Keratinocyte (primary cell): ENCODE measurements at places on chromosomes 16 and 17.

- DNase-seq, result peak; percentile 87
Observed at GRCh38 chr16:88907768-88908167, 41.3 kb upstream of the PABPN1L start.

- DNase-seq, result no peak
Observed at GRCh38 chr17:48375356-48375755, 54.7 kb downstream of the SKAP1 start.

DNA sequence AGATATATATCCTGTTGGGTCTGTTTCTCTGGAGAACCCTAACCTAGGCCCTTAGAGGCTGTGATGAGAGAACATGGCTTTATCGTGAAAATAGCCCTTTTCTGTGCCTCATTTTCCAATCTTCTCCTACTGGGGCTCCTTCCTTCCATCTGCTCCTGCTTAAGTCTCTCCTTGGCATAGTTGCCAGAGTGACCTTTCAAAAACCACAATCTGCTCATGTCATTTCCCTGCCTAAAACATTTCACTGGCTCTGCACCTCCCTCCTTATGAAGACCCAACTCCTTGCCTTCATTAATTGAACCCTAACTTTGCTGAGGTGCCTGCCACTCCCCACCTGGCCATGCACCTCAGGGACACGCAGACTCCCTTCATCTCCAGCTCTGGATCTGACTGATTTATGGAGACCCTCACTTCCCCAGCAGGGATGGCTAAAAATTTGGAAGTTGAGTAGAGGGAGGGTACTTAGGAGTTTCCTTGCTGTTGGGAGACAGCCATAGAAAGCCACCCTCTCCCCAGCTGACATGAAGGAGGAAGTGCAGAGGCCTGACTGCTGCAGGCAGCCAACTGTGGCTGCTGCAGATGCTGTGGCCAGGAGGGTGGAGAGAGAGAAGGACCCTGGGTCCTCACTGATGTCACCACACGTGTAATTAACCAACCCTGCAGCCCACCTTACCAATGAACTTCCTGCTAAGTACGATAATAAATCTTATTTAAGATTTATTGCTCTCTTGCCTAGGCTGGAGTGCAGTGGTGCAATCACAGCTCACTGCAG, 6.3 kb upstream of the GGA2 start:
- no peak for DNase-seq

DNA sequence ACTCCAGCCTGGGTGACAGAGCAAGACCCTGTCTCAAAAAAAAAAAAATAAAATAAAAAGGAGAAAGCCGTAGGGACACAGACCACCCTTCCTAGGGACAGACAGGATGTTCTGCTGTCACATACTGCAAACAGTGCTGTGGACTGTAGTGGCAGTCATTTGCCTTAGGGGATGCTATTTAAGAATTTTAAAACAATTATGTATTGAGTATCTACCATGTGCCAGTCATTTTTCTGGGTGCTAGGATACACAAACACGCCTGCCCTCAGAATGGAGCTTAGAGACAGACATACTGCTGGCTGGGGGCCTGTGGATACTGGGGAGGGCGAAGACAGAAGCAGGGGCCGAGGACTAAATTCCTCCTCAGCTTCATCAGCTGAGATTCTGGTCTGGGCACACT, 45.5 kb downstream of the MRC2 start:
- DNase-seq, result no peak

DNA sequence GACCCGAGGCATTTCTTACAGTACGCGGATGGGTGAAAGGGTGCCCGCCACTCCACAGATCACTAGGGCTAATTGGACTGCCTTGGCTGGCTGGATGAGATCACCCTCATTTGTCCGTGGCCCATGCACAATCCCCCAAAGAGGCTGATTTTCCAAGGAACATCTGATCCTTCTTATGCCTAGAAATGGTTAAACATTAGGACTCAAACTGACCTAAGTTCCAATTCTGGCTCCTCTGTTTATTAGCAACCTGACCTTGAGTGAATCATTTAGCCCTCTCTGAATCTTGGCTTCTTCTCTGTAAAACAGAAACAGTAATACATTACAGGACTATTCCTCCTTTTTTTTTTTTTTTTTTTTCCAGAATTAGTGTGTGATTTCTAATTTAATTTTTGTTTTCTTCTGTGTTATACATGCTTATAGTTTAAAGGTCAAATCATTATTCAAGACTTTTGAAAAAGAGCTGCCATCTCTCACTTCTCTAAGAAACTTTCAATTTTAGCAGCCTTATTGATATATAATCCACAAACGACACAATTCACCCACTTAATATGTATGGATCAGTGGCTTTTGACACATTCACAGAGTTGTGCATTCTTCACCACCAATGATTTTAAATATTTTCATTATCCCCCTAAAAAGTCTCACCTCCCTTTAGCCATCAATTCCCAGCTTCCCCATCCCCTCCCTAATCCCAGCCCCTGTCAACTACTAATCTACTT, 45.4 kb upstream of the TMEM132E start:
- no peak for DNase-seq
